ENCODE measurements at places on chromosomes 6 and 20.

DNA sequence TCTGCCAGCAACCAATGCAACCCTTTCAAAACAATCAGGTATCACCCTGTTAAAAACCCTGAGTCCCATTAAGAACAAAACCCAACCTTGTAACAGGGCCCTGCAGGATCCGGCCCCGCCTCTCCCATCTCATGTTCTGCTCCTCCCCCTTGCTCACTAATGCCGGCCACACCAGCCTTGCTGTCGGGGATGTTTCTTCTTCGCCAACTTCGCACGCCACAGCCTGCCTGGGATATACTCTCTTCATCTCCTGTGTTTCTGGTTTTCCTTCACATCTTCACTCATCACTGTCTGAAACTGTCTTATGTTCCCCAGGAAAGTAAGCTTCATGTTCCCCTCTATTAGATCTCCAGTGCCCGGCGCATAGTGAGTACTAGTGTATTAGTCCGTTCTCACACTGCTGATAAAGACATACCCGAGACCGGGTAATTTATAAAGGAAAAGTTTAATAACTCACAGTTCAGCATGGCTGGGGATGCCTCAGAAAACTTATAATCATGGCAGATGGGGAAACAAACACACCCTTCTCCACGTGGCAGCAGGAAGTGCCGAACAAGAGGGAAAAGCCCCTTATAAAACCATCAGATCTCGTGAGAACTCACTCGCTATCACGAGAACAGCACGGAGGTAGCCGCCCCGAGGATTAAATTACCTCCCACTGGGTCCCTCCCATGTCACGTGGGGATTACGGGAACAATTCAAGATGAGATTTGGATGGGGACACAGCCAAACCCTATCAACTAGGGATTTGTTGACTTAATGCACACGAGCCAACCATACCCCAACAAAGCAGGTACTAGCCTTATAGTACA is 5.1 kb downstream of the TP53RK start:
- no peak for DNase-seq

GRCh38 chr20:24698189-24698588 is 228.8 kb downstream of the SYNDIG1 start:
- no peak for DNase-seq

GRCh38 chr6:14026831-14027539 is 90.6 kb upstream of the CD83 start:
- no peak for DNase-seq

DNA sequence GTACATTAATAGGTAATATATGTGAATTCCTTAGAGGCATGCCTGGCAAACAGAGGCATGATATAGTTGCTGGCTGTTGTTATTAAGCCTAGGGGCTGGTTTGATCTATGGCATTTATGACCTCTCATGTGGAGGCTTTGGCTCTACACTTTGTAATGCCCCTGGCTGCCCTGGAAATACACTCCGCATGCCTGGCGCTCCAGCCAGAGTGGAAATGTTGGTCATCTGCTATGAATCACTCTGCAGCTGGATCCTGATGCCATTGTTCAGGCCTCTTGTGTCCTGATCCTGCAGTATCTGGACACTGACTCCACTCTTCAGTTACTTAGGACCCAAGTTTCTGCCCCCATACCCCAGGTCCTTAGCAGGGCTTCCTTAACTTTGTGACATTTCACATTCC is 200.5 kb upstream of the PCSK2 start:
- no peak for DNase-seq

GRCh38 chr6:131693384-131693783 is 7.8 kb downstream of the OR2A4 start:
- no peak for DNase-seq

- DNase-seq = no peak
These were observed 76.5 kb upstream of the TSHZ2 start for GRCh38 chr20:52895701-52896100.

DNA sequence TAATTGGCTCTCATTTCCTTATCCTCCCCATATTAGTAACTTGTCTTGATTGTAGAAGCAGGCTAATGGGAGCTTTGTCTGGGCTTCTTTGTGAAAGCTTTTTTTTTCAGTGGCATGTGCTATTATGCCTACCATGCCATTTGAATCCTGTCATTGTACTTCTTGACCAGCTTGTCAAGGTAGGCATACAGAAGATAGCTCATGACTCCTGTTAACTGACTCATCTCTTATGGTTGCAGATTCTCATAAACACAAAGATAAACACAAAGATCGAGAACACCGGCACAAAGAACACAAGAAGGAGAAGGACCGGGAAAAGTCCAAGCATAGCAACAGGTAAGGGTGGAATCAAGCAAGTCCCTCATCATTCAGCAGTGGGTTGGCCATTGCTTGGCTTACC is 32.5 kb downstream of the TOP1 start:
- no peak for DNase-seq

GRCh38 chr20:57909763-57910331 is 200.0 kb upstream of the PMEPA1 start:
- no peak for DNase-seq

DNA sequence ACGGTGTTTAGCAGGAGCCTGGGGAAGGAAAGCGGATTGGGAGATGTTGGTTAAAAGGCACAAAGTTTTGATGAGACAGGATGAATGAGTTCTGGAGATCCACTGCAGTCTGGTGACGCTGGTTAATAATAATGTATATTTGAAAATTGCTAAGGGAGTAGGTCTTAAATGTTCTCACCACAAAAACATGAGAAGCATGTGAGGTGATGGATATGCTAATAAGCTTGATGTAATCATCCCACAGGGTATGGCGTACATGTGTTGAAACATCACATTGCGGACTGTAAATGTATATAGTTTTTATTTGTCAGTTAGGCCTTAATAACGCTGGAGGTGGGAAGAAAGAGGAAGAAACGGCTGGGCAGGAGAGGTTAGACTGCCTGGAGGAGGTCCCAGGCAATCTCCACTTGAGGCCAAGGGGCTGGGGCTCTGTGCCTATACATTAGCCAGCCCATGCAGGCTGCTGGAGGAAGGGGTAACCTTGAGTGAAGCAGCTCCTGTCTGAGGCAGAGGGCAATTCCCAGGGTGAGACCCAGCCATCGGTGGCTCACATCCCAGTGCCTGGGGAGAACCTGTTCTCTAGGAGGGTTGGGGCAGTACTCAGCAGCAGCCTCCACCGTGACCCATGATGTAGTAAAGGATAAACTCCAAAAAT is 188.2 kb upstream of the QKI start:
- DNase-seq = no peak

DNA sequence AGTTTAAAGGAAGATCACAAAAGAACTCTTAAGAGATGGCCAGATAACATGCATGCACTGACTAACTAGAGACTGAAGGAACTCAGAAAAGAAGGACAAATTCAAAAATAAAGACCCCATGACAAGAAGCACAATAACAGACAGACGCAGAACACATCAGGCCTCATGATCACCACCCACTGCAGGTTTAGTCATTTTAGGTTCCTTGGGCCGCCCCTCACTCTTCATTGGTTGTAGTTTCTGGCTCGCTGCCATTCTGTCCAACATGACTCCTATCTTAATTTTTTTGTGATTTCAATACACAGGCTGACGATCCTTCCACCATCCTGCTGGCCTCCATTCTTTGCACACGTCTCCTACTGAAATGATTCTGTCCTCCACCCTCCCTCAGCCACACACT is 21.6 kb downstream of the STX7 start:
- peak; percentile 41 for DNase-seq

DNA sequence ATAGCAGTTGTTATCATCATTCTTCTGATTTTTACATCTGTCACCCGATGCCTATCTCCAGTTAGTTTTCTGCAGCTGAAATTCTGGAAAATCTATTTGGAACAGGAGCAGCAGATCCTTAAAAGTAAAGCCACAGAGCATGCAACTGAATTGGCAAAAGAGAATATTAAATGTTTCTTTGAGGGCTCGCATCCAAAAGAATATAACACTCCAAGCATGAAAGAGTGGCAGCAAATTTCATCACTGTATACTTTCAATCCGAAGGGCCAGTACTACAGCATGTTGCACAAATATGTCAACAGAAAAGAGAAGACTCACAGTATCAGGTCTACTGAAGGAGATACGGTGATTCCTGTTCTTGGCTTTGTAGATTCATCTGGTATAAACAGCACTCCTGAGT is 2.1 kb downstream of the CALHM6 start:
- no peak for DNase-seq

GRCh38 chr6:53209681-53210080 is 61.0 kb upstream of the GCM1 start:
- DNase-seq = no peak

GRCh38 chr6:148407372-148407771 is 64.7 kb downstream of the SASH1 start:
- DNase-seq = no peak

DNA sequence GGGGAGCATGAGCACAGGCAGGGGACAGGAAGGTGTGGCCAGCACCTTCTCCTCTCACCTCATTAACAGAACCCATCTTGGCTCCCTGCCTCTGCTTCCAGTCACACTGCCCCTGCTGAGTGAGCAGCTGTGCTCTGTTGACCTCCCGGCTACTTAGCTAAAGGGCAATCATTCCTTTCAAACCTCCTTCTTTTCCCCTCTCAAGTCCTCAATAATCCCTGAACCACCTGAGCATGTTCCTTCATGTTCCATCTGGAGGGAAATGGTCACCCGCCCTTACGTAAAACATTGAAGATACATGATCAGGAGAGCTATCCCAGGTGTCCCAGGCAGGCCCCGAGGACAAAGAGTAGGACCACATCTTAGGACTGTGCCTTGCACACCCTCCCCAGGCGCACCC is 21.7 kb upstream of the MRPS10 start:
- DNase-seq = no peak

DNA sequence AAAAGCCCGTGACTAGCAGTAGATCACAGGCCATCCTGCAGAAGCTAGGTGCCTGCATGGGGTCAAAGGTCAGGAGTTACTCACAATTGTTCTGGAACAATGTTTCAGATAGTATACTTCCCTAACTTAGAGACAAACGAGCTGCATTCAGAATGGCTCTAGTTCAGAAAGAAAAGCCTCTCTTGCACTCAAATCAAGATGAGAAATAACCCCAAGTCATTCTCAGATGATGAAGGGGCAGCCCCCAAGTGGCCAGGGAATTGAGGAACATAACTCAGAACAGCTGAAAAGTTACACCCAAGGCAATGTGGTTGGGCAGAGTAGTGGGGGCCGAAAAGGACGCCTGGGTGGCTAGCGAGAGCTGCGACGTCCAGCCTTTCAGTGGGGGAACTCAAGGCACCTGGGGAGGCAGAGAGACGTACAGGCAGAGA is 27.8 kb downstream of the FYN start:
- no peak for DNase-seq

DNA sequence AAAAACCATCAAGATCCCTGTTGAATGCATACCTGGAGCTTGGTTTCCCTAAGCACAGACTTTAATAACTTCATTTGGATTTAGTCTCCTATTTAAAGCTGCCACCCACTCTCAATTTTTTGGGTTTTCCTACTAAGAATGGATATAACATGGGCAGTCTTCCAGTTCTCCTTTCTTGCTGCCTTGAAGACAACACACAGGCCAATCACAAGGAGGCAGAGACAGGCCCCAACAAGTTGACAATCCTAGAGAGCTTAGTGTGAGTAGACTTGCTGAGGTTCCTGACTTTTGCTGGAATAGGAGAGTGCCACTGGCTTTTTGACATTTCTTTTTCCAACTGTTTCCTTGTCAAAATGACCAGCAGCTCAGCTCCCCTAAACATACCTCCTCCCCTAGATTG is 112.3 kb upstream of the ESR1 start:
- no peak for DNase-seq

DNA sequence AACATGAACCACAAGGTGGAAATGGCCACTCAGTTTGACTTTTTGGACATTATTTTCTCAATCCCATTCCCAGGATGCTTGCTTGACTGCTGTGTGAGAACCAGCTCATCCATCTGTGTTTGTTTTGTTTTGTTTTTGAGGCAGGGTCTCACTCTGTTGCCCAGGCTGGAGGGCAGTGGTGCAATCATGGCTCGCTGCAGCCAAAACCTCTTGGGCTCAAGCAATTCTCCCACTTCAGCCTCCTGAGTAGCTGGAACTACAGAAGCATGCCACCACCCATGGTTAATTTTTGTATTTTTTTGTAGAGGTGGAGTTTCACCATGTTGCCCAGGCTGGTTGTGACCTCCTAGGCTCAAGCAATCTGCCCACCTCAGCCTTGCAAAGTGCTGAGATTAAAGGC is 166.0 kb upstream of the CDH4 start:
- no peak for DNase-seq

- DNase-seq = no peak
These were observed 8.8 kb upstream of the OSTM1 start for GRCh38 chr6:108083349-108083748.

GRCh38 chr20:53020834-53021233 is 48.7 kb downstream of the TSHZ2 start:
- DNase-seq = no peak

- DNase-seq = no peak
These were observed 4.9 kb downstream of the MTCH1 start for GRCh38 chr6:36980876-36981619.

DNA sequence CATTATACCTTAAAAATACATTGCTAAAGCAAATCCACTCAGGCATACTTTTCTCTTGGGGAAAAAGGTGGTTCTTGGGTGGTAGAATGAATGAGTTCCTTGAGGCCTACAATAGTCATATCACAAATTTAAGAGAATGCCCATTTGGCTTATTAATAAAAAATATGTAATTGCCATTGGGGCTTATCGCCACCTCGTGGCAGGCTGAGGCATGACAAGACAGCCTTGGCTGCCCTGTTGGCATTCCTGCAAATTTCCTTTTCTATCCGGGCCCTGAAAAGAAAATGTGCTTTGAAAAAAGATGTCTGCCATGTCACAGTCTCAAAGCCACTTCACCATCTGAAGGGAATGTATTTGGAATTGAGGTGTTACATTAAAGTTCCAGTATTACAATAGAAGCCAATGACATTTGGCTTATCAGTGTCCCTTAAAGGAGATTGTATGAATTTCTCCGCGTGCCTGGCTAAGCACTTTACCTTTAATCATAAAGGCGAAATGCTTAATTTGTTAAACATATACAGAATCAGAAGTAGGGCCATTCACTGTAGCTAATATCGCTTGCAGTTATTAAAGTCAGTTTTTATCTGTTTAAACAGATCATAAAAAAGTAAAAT is 188.3 kb upstream of the ZFP64 start:
- DNase-seq = peak; percentile 51

DNA sequence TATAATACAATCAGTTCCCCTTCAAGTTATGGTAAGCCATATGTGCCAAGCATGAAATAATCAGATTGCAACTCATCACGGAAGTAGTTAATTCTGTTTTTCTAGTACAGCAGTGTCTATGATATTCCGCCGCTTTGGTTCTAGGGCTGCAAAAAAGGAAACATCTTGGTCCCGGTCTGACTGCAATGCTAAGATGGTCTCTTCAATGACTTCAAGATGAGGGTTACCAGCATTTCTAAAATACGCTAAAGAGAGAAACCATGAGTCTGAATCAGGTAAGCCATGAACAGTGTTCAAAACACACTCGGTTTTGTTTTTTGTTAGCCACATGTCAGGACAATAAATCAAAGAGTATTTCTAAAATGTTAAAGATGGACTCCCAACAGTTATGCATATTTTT is 3.2 kb upstream of the ANKRD60 start:
- DNase-seq = no peak

DNA sequence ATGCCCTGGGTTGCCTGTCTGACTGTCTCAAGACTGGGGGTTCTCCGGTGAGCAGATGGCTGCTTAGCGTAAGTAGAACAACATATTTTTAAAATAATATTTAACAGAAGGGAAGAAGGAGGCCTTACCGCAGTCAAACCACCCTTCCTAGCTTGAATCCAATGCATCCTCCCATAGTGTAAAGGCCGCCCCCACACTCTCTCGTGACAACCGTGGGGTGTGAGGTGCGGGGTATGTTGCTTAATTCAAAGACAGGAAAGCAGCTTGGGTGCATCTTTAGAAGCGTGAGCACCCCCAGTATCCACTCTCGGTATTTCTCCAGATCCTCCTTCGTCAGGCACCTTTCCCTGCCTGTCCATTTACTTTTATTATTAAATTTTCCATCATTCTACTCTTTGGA is 501.2 kb upstream of the CDH4 start:
- DNase-seq = no peak

All from activated CD4-positive, alpha-beta T cell treated with anti-CD3 and anti-CD28 coated beads for 48 hours (primary cell).